Activated T-helper 9 cell treated with anti-CD3 and anti-CD28 coated beads, Interleukin-2, amount 50 U/mL, for 16 hours (primary cell): ENCODE measurements at places on chromosomes 6 and 20.

- no peak for DNase-seq
Measured at GRCh38 chr20:46694484-46694883, 5.2 kb upstream of the TP53RK start.

- DNase-seq, result no peak
Measured at GRCh38 chr20:47789081-47789763, 3.9 kb upstream of the SULF2 start.

DNA sequence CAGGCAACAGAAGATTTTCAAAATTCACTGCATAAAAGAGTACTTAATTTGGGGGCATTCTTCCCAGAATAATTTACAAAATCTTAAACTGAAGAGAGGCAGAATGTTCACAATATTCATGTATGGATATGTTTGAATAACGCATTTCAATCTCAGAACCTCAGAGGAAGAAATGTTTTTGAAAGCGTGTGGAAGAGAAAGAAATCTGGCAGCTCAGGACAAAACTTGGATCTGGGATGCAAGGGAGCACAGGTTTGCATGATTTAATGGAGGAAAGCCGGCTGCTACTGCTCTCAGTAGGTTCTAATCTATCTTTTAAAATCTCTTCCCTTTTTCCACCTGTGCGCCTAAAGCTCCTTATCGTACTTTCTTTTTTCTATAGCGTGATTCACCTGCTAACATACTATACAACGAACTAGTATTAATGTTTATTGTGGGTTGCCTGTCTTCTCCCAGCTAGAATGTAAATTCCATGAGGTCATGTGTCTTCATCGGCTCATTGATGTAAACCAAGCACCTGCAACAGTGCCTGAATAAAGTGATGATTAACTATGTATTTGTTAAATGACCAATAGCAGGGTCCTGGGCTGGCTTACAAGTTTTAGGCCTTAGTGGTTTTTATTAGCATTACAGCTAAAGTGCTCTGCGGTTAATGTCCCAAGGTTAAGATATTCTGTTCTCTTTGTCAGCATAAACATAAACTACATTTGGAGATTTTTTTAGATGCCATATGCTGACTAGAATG is 15.3 kb downstream of the PRL start:
- DNase-seq, result no peak

GRCh38 chr6:127404133-127404532 is 55.1 kb downstream of the KIAA0408 start:
- DNase-seq, result no peak

GRCh38 chr6:78523622-78524021 is 343.7 kb upstream of the IRAK1BP1 start:
- no peak for DNase-seq
